Left lobe of liver (tissue), 2 donors: ENCODE measurements at places on chromosomes 7 and 10. TPM values are rescaled to one million over a fixed set of nuclear protein-coding genes. Genes with fewer than 3 reads are reported as not detected.
A peak's percentile ranks its signal among the peaks of the same experiment; 100 is the strongest.

Gene AOAH
- 3.3 TPM for total RNA-seq

Gene CCDC136
- total RNA-seq = 0.40 TPM

Gene TMEM229A
- not detected for total RNA-seq

Gene UCMA
- not detected for total RNA-seq

Gene FKBP6
- total RNA-seq = not detected

Gene OR6V1
- total RNA-seq = not detected

Gene SLC13A1
- total RNA-seq = 0.13 TPM

Gene EBLN1
- not detected for total RNA-seq

Gene PKD2L1
- total RNA-seq = 0.20 TPM

Gene MMP21
- 0.20 TPM for total RNA-seq

Gene ZNF800
- total RNA-seq = 13.0 TPM

Gene TRDMT1
- total RNA-seq = 1.1 TPM

Gene LRRC17
- total RNA-seq = 0.83 TPM

GRCh38 chr10:106955133-106955532, 209.4 kb downstream of the SORCS1 start:
- no peak for DNase-seq

- no peak for DNase-seq
Measured at GRCh38 chr7:22572937-22573336, 72.9 kb upstream of the STEAP1B start.

- DNase-seq = peak; percentile 21
Measured at GRCh38 chr7:64654796-64655548, 11.0 kb upstream of the ZNF107 start.

DNA sequence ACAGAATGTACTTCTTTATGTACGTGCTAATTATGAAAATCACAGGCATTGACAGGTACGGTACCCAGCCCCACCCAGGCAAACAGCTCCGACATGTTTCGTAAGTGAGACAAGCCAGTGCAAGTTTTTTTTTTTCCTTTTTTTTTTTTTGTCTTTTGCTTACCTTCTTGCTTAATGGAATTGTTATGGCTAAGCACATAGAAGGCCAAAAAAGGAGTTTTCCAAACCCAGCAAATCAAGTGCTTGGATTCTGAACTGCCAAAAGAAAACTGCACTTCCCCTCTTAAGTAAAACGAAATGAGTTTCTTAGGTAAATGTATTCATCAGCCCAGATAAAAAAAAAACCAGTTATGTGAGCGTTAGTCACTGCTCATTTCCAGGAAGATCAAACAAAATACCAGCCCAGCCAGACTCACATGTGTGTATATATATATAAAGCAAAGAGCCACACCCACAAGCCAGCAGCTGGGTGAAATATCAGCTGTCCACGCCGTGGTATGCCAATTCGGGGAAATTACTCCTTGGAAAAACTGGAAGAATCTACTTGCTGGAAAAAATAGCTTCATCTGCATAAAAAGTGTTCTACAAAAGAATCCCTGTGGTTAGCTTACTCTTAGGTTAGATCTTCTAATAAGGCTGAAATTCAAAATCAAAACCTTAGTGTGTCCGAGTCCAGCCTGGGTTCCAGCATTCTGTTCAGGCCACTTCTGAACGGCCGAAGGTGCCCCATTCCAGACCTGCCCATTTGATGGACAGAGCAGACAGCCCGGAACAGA, 8.0 kb downstream of the KLF6 start:
- DNase-seq = peak; percentile 42

GRCh38 chr7:140996-141395, 51.4 kb upstream of the FAM20C start:
- no peak for DNase-seq

- no peak for DNase-seq
Measured at GRCh38 chr10:112139176-112139575, 44.4 kb downstream of the GPAM start.

GRCh38 chr10:21144047-21144446, 246.9 kb upstream of the NEBL start:
- DNase-seq = no peak

DNA sequence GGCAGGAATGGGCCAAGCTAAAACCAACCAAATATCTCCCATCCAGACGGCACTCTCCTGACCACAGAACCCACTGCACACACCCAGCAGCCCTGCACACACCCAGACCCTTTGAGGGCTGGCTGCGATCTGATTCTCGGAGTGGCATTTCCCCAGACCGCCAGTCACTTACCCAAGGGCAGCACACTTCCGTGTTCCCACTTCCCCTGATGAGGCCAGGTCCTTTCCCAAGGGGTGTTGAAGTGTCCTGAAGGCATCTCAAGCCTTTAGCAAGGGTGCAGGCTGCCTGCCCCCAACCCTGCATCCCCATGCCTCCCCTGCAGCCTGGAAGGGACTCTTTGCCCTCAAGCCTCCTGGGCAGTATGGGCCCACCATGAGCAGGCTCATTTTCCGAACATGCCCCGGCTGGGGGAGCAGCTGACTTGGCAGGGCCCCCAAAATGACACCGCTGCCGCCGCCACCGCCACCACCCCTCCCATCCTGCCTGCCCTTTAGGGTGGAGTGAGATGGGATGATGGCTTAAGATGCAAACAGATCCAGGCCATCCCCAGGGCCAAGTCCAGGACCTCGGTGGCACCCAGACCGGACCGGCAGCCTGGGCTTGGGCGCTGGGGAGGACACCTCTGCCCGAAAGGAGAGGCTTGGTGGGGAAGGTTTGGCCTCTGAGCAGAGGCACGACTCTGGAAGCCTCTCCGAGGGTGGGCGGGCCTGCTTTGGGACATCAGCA, 159.8 kb downstream of the NRF1 start:
- no peak for DNase-seq

DNA sequence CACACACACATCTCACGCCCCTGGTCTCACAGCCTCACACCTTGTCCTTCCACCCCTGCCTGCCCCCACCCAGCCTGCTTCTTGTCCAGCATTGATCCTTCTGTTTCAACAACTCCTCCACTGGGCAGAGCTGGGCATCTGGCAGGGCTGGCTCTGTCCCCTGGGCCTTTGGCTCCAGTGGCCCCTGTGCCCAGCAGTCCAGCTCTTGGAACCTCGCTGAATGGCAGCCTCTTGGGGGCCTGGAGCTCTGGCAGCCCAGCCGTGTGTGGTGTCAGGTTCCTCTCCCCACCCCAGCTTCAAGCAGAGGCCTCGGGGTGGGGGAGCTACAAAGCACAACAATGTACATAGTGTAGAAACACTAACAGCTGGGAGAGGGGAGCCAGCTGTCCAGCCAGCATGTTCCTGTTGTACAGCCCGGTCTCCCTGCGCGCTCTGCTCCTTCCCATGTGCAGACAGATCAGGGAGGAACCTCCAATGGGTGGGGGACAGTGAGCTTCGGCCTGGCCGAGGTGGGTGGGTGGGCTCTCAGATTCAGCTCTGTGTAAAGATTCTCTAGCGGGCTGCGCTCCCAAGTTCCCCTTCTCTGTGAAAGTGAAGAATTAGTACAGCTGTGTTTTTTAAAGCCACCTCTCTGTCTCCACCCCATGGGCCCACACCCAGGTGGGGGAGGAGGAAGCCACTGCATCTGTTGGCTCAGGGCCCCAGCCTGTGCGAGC, 19.4 kb downstream of the ZMIZ2 start:
- peak; percentile 80 for DNase-seq

GRCh38 chr7:65225422-65226006, 148.1 kb upstream of the ZNF92 start:
- no peak for DNase-seq

DNA sequence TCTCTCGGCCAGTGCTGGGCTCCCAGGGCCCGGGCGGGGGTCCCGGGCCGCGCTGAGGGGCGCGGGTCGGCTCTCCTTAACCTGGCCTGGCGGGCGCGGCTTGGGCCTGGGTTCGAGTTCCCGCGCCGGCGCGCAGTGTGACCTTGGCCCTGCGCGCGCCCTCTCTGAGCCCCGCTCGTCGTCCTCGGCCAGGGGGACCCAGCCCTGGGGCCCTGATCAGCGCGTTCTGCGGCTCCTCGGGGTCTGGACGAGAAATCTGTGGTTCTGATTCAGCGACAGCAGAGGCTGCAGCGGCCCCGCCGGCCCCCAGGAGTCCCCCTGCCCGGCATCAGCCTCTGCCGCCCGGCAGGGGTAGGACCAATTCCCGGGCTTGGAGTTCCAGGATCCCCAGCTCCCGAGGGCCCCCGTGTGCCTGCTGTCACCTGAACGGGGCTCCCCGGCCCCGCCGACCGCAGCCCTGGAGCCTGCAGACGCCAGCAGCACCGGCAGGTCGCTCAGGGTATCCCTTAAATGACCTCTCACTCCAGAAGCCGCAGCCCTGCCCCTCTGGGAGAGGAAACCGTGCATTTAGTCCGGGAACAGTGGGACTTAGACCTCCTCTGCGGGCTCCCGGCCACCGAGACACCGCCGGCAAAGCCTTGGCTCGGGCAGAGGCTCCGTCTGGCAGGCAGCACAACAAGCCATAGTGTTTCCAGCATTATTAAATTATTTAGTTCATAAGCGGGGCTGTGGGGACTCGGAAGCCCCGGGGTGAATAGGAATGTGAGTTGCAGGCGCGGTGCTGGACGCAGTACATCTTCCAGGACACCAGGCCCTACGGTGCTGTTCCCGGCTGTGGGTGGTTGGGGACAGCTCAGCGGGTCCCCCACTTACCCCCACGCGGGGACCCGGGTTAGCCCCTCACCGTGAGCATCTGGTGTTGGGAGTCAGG, 572 bp downstream of the CHST12 start:
- DNase-seq = peak; percentile 61

DNA sequence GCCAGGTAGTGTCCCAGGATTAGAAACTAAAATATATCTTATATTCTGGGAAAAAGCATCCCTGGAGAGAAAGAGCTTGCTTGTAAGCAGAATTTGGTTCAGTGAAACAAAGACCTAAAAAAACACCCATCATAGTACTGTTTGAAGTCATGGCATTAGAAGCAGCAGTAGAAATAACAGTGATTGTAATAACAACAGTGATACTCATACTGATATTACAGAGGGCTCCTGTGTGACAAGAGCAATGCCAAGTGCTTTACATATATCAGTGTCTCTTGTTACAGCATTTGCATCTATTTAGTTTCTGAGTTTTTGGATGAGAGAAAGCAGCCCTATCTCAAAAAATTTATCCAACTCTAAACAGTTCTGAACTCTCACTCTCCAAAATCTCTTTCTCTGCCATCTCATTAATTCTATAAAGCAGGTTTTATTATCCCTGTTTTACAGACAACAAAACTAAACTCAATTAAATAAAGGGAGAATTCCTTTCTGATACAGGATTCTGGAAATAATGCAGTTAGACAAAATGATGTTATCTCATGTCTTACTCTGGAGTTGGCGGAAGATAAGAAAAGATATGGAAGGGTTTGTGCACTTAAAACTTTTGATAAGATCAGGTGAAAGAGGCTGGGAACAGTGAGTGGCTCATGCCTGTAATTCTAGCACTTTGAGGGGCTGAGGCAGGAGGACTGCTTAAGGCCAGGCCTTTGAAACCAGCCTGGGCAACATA, 146.5 kb upstream of the AOAH start:
- no peak for DNase-seq

GRCh38 chr7:54811041-54811845, 52.2 kb upstream of the SEC61G start:
- DNase-seq = no peak

DNA sequence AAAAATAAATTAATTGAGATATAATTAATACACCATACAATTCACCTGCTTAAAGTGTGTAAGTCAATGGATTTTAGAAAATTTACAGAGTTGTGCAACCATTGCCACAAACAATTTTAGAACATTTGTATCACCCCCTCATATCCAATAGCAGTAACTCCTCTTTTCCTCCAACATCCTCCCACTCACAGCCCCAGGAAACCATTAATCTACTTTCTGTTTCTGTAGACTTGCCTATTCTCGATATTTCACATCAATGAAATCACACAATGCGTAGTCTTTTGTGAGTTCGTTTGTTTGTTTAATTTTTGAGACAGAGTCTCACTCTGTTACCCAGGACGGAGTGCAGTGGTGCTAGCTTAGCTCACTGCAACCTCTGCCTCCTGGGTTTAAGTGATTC, 13.7 kb upstream of the HERC4 start:
- DNase-seq = no peak

- no peak for DNase-seq
Measured at GRCh38 chr10:3330663-3331062, 158.1 kb upstream of the PITRM1 start.

GRCh38 chr7:44750921-44751571, 2.4 kb downstream of the ZMIZ2 start:
- peak; percentile 78 for DNase-seq

- DNase-seq = no peak
Measured at GRCh38 chr10:131062621-131063260, 248.8 kb downstream of the TCERG1L start.

DNA sequence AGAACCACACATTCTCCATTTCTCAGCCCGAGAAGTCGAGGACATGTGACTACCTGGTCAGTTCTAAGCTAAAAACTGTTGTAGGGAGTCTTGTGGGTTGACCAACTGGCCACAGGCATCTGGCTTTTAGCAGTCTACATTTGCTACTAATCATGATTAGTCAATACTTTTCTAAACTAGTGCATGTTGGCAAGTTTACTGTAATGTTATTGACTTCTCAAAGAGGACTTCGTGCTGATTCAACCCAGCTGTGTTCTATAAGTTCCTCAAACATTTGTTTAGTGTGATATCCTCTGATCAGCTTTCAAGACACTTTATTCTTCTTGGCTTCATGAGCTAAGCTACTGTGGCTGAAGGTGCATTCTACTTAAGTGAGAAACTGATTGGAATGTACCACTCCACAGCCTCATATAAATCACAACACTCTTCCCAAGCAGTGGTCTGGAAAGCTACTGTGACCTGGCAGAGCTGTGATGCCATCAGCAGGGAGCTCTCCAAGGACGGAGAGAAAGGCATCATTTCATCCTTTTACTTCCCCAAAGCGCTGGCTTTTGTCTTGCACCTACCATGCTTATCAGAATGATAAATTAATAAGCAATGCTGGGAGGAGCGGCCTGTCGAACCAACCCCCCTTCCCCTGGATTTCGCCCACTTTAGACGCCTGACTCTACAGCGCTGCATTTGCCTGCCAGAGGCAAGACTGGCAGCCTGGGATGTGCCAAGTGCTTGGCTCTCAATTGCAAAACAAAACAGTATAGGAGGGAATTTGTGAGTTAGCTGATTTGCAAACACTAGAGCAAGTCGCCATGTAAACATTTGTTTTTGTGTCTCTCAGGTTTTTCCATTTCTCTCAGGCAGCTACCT, 206.7 kb upstream of the PLXNA4 start:
- DNase-seq = no peak

DNA sequence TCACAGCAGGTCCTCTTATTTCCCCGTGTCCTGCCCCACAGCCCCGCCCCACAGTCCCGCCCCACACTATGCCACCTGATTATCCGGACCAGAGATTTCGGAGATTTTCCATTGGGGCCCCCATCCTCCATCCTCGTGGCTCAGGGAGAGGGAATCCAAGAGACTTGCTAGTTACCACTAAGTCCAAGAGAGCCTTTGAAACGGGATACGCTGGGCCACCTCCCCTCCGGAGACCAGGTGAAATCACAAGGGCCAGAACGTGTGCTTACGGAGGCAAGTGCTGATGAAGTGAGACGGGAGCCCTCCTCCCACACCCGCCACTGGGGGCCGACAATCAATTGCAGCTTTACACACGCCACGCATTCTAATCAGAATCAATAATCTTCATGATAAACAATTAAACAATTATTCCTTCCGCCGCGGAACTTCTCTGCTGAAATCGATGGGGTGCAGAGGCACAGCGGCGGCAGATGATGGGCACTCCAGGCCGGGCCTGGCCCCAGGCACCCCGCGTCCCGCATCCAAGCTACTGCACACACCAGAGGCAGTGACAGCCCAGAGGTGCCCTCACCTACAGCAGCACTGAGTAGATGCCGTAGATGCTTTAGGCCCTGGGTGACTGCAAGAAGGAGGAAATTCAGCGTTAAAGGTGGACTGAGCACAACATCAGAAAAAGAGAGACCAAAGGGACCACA, 534.0 kb upstream of the FOXK1 start:
- no peak for DNase-seq
